ENCODE measurements at places on chromosomes 6 and 20.

DNA sequence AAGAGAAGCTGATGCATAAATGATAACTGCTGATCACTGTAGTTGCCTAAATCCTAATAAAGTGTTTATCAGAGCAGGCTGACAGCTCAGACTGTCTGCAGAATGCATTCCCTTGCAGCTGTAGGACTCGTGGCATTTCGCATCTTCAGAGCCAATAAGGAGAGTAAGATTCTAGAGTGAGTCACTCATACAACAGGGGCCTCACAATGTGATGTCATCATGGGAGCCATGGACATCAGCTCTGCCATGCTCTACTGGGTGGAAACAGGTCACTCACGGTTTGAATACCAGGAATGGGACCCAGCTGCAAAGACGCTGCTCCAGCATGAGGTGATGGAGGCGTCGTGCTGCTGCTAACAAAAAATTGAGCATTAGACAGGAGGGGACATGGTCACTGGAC, 7.4 kb downstream of the FAM209B start:
- no peak for DNase-seq

GRCh38 chr6:110595112-110595511, 118.7 kb upstream of the SLC22A16 start:
- no peak for DNase-seq

DNA sequence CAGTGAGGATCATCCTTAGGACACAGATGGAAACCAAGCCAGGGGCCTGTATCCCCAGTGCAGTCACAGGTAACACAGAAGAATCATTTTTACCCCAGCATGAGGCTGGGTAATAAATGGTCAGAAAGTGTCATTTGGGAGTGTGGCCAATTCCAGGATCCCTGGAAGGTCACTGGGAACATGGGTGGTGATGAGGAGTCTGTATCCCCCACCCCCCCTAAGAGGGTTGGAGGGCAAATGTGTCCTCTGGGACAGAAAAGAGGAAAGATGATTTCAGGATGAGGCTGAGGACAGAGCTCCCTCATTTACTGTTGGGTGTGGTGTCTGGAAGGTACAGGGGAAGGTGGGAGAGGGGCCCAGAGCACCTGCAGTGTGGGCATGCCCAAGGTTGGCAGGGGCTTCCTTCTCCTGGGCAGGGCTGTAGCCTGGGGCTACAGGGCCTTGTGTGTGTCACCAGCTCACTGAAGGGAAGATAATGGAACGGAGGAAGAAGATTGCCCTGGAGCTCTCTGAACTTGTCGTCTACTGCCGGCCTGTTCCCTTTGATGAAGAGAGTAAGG, 34.5 kb downstream of the PLCG1 start:
- no peak for DNase-seq

- DNase-seq: no peak
These were observed 17.7 kb downstream of the RAB22A start for GRCh38 chr20:58327211-58327610.

DNA sequence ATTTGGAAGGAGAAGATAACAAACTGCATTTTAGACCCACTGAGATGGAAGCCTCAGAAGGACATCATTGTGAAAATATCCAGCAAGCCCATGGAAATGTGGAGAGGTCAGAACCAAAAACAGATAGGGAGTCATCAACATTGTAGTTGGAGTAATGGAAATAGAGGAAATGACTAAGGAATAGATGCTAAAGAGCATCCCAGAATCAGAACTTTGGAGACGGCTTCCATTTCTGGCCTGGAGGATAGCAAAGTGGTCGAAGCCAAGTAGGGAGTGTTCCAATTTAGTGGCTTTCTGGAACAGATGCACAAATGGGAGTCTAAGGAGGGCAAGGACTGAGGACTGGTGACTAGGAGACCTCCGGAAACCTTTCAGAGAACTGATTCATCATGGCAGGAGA, 3.6 kb downstream of the BEND6 start:
- DNase-seq: no peak

DNA sequence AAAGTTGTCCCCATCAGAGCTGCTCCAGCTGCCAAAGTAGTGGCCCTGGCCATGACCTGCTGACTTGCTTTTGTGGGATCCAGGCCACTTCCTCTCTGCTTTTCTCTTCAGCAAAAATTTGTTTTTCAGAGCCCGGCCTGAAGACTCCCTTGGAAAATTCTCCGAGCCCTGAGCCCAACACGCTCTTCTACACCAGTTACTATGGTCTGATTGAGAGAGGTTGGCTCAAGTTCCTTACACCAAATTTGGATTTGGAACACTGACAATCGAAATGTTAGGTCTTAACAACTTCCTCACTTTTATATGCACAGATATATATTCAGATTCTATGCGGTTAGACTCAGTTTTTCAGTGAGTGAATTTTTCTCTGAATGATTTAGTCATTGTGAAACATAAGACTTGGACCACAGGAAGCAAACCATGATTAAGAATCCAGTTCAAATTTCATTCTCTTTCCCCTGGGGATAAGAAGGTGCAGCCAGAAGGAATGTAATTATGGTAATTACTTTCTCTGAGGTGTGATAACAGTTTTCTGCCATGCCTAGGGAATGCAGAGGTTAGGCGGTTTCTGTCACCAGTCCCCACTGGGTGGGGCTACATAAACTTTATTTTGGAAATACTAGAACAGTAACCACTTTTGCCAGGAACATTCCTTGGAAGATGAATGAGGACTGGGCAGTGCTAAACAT, 365.2 kb downstream of the SYNE1 start:
- no peak for DNase-seq

- no peak for DNase-seq
These were observed 953.7 kb upstream of the MANEA start for GRCh38 chr6:94623586-94623985.

GRCh38 chr20:59645761-59646171, 41.4 kb downstream of the PHACTR3 start:
- no peak for DNase-seq

- no peak for DNase-seq
These were observed 9.9 kb downstream of the BCL2L1 start for GRCh38 chr20:31712564-31713311.

DNA sequence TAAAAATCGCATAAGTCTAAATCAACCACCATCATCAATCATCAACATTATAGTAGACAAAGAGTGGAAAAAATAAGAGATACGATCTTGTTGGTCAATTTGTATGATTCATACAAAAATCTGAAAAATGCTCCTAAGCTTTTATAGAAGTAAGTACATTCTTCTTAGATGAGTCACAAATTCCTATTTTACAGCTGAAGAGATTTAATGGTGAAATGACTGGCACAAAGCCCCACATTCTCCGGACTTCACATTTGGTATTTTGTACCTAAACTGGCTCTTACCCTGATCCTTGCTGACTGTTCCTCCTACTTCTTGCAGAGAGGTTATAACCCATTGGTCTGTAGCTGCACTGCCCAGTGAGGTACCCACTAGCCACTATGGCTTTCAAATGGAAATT, 29.9 kb upstream of the PREP start:
- DNase-seq: no peak

- no peak for DNase-seq
These were observed 715.8 kb downstream of the RNF144B start for GRCh38 chr6:19102936-19103335.

DNA sequence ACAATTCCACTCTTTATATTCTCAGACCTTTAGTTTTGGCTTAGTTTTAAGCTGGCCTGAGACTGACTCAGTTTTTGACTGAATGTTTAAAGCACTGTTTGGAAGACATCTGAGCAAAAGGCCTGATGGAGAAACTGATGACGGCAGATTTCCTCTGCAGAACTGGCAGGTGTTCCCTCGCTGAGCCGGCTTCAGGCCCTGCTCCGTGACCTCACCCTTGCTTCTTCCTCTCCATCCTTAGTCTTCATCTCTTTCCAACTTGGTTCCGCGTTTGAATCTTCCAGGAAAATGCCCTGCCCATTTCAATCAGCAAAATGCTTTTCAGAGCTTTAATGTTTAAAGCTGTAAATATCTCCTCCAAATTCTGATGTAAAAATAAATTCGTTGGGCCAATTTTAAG, 6.6 kb downstream of the NKX2-4 start:
- no peak for DNase-seq

GRCh38 chr6:111781041-111781708, 92.1 kb downstream of the FYN start:
- no peak for DNase-seq

GRCh38 chr6:114167583-114168576, 174.9 kb downstream of the HS3ST5 start:
- DNase-seq: no peak

GRCh38 chr20:5171790-5172164, 45.0 kb downstream of the CDS2 start:
- DNase-seq: no peak

GRCh38 chr6:41442800-41443501, 103.2 kb upstream of the FOXP4 start:
- no peak for DNase-seq

GRCh38 chr6:98156580-98156979, 677.8 kb upstream of the POU3F2 start:
- no peak for DNase-seq

- DNase-seq: no peak
These were observed 27.1 kb downstream of the PPP1R3G start for GRCh38 chr6:5112066-5112799.

GRCh38 chr20:62969179-62969760, 16.8 kb downstream of the SLC17A9 start:
- DNase-seq: no peak

- DNase-seq: no peak
These were observed 11.1 kb upstream of the FOXS1 start for GRCh38 chr20:31856516-31856915.

GRCh38 chr6:12490904-12491571, 200.9 kb downstream of the EDN1 start:
- no peak for DNase-seq
